ENCODE measurements at places on chromosomes 6 and 20. TPM values are rescaled to one million over a fixed set of nuclear protein-coding genes. Genes with fewer than 3 reads are reported as not detected.

Gene JPH2
- total RNA-seq, result 6.6 TPM

Gene CSNK2B
- 185 TPM for total RNA-seq

- H3K36me3 ChIP-seq, result no peaks in the 10 kb centered on the region
- H3K4me3 ChIP-seq, result no peak overlapping the region
- H3K27me3 ChIP-seq, result no peaks in the 10 kb centered on the region
- DNase-seq, result no peak
- peak overlapping the region; percentile 28 for H3K27ac ChIP-seq
Measured at GRCh38 chr6:22849921-22850320, 280.6 kb downstream of the HDGFL1 start.

GRCh38 chr20:25054995-25055629 lies 2.8 kb downstream of the ACSS1 start:
- peak overlapping the region; percentile 94 for H3K27ac ChIP-seq
- no peaks in the 10 kb centered on the region for H3K27me3 ChIP-seq
- DNase-seq, result no peak
- H3K4me3 ChIP-seq, result no peak overlapping the region

DNA sequence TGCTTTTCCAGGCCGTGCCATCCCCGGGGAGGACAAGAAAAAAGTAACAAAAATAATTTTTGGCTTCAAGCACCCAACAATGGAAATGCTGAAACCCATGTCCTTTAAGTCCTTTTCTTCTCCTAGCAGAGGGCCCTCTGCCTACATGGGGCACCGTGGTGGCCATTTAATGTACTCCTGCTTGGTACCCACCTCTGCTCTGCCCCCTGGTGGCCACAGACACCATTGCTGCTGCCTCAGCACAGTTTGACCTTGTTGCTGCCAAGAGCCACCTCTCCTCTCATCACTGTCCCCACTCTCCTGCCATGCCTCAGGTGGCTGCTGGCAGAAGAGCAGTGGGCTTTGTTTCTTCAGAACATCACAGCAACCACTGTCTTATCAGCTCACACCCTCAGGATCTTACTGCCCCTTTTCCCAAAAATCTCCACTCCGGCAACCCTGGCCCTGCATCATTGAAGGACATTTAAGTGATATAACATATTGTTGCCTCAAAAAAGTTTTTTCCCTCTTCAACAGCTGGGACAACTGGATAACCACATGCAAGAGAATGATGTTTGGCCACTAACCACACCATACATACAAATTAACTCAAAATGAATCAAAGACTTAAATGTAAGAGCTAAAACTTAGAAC lies 12.9 kb upstream of the ARMC2 start:
- no peak overlapping the region for H3K4me3 ChIP-seq
- no peaks in the 10 kb centered on the region for H3K27me3 ChIP-seq
- no peak overlapping the region for H3K27ac ChIP-seq
- no peaks in the 10 kb centered on the region for H3K36me3 ChIP-seq
- peaks cover 8% of the 10 kb centered on the region for H3K4me1 ChIP-seq
- DNase-seq, result peak; percentile 90

- H3K4me1 ChIP-seq, result peaks cover 22% of the 10 kb centered on the region
- no peak overlapping the region for H3K4me3 ChIP-seq
- H3K27me3 ChIP-seq, result no peaks in the 10 kb centered on the region
- no peaks in the 10 kb centered on the region for H3K36me3 ChIP-seq
Measured at GRCh38 chr6:79600812-79601609, 30.1 kb upstream of the SH3BGRL2 start.

DNA sequence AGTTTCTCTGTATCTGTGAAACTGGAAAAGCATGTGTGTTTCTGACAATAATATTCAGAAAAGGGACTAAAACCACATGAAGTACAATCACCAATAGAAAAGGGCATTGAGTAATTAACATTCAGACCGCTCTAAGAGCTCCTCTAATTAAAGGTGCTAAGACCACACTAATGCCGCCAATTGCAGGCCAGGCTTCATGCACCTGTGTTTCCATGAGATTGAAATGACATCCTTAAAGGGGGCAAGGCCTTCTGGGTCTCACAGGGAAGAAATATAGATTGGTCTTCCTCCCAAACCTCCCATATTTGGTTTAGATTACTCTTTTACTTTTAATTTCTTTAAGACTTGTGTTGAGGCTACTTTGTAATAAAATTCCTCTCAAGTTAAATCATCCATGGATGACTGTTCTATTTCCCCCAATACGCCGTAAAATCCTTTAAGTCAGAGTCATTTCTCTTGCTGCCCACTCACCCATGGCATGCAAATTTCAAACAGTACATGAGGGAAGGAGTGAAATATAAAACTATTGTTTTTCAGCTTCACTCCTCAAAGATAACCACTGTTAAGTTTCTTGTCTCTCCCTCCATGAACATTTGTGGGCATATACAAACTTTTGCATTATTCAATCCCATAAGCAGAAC lies 110.6 kb downstream of the UBE3D start:
- no peak overlapping the region for H3K27ac ChIP-seq
- no peak overlapping the region for H3K4me3 ChIP-seq
- H3K4me1 ChIP-seq, result peaks cover 9% of the 10 kb centered on the region
- no peak for DNase-seq
- no peaks in the 10 kb centered on the region for H3K27me3 ChIP-seq
